ENCODE measurements at places on chromosomes 3 and 15.

DNA sequence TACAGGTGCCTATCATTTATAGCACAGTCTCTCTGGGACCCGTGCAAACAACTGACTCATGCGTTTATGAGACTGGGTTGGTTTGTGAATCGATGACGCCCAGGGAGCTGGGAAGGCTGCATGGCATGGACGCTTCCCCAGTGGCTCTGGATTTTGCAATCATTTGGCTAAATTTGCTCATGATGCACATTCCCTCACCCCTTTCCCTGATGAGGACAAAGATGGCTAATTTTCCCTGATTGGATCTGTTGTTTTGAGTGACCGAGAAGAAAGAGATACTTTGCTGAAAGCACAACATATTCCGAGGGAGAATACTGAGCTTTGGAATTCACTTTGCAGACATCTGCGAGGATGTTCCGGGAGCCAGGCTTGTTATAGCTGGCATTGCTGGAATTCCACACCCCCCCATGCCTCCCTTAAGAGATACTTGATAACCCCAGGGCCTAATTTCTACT is 51.1 kb downstream of the CGNL1 start:
- DNase-seq = no peak

- peak; percentile 82 for DNase-seq
These were observed 2.0 kb upstream of the BHLHE40 start for GRCh38 chr3:4977001-4977852.

- no peak for DNase-seq
These were observed 121.5 kb downstream of the POLR2M start for GRCh38 chr15:57827971-57828370.

DNA sequence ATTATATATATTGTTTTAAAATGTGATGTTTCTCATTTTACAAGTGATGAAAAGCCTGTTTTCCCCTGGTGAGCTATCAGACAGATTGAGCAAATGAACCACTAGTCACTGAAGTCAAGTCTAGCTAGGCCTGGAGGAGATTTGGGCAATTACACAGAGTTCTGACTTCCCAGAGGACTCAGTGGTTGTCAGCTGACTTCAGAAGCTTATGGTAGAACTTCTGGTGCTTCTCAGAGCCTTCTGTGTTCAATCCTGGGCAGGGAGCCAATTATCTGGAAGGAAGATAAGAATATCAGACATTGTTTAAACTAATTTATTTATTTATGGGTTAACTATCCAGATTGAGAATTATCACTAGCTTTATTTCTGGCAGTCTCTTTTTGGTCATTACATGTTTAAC is 37.7 kb upstream of the NAALADL2 start:
- no peak for DNase-seq

- no peak for DNase-seq
These were observed 38.2 kb downstream of the SPATA12 start for GRCh38 chr3:57098418-57099310.

GRCh38 chr15:40244961-40245523 is 6.2 kb downstream of the PAK6 start:
- no peak for DNase-seq

DNA sequence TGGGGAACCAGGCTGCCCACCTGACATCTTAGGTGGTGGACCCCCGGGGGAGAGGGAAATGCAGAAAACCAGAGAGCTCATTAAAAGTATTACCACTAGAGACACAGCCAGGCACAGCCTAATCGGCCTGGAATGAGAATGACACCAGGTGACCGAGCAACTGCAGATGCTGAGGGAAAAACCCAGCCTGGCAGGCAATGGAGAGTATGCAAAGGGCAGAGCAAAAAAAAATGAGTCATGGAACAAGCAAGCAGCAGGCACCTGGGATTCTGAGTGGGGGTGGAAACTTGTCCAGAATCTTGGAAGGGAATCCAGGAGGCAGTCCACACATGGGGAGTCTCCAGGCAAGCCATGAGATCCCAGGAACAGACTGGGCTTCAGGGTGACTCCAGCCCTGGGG is 183.7 kb upstream of the LRRN1 start:
- no peak for DNase-seq

DNA sequence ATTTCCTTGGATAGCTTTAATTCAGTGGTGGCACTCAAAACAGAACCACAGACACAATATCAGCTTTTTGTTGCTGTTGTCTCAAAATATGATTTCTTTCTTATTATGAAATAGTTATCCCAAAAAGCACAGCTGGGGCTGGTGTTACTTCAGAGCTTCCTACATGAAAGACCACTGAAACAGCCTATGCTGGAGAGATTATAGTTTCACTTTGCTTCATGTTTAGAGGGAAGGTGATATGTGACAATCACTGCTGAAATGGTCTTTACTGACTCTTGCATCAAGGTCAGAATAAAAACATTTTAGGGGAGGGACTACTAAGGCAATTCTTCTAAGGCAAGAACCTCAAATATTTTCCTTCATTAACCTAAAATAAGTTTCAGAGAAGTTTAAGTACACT is 190.7 kb downstream of the TNIK start:
- DNase-seq = no peak

DNA sequence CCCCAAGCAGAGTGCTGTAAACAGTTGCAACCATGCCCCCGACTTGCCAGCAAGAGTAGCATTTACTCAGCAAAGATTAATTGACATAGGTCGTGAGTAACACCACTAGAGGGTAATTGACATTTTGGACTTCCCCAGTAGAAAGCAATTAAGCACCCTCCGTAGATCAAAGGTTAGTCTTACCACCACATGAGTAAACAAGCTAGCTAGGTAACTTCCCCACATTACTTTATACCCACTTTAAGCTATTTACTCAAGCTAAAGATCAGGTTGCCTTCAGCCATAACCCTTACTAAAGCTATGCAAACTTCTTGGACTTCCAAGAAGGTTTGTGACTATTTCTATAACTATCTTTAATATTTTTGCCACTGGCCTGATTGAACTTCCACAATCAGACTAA is 1072.7 kb downstream of the OTOL1 start:
- DNase-seq = no peak

DNA sequence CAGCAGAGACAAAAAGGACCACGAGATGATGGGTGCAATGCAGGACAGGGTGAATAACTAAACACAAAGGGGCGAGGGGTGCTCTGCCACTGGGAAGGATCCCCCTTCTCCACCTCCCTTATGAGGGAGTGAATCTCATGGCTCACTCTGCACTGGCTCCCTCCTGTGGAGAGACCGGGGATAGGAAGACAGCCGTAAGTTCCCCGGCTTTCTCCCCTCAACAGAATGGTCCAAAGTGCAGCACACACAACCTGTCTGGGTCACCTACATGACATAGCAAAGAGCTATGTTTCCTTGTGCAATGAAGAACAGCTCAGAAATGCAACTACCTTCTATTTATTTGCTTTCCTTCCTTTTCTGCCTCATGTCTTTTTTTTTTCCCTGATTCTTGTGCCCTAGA is 7.8 kb upstream of the ACSBG1 start:
- no peak for DNase-seq

- peak; percentile 50 for DNase-seq
These were observed 118.1 kb downstream of the RPL22L1 start for GRCh38 chr3:170751899-170752293.

- DNase-seq = peak; percentile 48
These were observed 249.3 kb upstream of the TGFBR2 start for GRCh38 chr3:30356866-30357753.

DNA sequence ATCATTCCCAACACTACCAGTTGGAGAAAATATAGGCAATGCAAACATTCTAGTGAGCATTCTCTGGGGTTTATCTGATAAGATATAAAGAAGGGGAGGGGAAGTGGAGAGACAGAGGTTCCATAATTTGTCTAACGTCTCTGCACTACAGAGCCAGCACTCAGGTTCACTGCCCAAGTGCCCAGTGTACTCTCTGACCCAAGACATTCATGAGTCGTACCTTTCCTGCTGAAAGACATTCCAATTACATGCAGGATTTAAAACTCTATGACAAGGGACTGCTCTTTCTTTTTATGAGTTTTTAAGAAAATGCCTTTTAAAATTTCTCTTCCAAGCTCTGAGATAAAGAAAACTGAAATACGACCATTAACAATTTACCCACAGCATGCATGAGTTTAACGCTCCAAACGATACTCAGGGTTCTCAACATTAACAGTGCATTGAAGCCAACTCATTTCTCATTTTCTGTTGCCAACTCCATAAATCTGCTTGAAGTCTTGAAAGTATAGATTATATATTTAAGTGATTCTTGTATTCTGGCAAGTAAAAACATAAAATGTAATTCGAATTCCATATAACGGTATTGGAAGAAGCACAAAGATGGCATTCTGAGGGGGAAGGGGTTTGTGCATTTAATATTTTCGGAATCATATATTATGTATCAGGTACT is 193.4 kb downstream of the SUCLG2 start:
- DNase-seq = peak; percentile 17

- no peak for DNase-seq
These were observed 25.0 kb downstream of the TCF12 start for GRCh38 chr15:56943403-56943802.

DNA sequence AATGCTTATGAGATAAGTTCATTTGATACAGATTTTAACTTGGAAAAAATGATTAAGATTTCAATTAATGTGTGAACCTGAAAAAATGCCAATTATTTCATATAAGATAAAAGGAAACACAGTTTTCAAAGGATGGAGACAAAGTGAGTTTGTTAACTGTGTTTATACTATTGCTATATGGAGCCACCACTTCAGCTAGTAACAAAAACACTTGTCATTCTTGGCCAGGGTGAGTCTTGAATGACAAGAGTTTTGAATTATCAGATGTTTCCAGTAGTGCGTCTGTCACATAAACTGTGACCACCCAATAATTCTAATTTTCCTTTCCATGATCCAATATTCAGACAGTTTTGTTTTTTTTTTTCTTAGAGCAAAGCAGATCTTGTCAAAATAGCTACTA is 78.0 kb upstream of the GADL1 start:
- no peak for DNase-seq

DNA sequence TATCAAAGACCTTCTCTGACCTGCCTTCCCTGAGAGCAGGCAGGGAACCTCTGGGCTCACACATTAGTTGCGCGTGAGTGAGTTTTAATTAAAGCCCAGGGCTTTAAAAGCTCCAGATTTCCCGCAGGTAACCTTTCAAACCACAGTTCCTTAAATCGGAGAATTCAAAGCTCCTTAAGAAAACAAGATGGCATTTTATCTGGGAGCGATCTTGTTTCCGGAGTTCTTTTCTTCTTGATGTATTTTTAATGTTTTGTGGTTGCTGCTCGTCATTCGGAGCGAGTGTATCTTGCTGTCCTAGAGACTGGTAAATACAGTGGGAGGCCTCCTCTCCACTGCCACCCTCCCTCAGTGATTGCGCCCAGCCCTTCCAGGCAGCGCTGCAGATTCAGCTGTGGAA is 284.3 kb downstream of the CLSTN2 start:
- DNase-seq = no peak

GRCh38 chr3:185225523-185225922 is 28.3 kb downstream of the EHHADH start:
- no peak for DNase-seq

- no peak for DNase-seq
These were observed 158.6 kb downstream of the CNTN6 start for GRCh38 chr3:1251282-1252060.

GRCh38 chr15:81752546-81752942 is 293.3 kb downstream of the MEX3B start:
- DNase-seq = peak; percentile 53

DNA sequence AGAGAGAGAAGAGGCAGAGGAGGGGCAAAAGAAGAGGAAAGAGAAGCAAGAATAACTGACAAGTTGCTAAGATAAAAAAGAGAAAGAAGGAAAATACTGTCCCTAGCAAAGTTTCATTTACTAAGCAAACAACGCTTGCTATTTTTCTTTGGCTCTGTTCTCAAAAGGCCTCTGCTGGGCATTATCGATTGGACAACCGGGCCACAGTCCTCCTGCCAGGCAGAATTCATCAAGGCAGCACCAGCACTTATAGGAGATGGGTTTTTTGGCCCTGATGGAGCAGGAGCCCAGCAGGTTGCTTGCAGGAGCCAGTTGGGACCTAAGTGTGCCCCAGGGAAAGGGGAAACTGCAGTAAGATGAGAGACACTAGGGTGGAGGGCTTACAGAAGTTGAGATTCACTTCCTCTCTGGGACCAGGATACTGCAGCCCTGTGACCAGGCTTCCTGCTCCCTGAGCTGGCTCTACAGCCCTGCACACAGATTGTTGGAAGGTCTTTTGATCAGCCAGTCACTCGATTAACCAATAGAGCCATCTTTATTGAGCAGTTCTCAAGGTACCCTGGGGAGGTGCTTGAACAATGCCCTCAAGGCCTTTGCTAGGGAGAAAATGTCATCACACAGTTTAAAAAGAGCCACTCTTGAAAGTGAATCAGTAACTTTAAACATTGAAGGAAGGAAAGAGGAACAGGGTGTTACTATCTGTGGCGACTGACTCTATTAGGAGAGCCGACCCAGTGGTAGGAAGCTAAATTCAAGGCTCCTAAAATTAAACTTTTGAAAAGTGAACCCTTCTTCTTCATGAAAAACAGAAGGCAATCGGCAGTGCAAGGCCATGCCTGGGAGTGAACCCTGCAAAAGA is 28.8 kb upstream of the GLCE start:
- no peak for DNase-seq

DNA sequence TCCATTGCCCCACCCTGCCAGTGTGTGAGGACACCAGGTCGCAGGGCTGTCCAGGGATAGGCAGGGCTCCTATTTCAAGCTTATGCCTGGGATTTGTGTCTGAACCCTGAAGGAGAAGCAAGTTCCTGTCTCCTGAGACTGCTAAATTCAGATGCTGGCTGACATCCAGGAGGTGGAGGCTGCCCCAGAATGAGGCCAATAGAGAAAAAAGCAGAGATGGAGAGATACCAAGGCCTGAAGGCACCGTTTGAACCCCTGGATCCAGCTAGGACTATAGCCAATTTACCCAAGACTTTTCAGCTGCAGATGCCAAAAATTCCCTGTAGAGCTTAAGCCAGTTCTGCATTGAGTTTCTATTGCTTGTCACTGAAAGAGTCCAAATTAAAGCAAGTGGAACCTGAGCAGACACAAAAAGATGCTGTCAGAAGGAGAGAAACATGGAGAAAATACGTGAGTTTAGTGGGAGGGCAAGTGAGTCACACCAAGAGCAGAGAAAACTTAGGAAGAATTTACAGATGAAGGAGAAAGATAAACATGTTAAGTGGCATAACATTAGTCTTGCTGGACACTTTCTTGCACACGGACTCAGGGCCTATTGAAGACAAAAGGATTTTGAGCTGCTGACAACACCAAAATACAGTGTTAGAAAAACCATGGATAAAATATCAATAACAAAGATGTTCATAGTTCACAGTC is 148.6 kb downstream of the CNTN3 start:
- no peak for DNase-seq

- peak; percentile 70 for DNase-seq
These were observed 7.4 kb downstream of the EDEM1 start for GRCh38 chr3:5194801-5195509.

DNA sequence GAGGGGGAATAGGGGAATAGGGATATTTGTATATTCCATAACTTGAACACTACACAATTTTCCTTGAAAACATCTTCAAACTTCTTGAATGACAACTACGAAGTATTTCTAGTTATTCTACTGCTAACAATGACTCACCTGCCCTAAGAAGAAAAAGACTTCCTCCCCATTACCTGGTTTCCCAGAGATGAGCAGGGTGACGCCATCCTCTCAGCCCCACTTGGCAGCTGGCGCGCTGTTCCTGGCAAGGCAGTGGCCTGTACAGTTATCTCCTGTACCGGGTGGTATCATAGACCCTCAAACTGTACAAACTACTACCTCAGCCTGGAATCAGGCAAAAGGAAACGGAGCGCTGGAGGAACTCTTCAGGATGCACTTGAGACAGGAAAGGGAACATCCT is 10.4 kb downstream of the WDR82 start:
- no peak for DNase-seq

Data from kidney capillary endothelial cell (primary cell).